ENCODE measurements at places on chromosomes 5 and 9. TPM values are rescaled to one million over a fixed set of nuclear protein-coding genes. Genes with fewer than 3 reads are reported as not detected.

ANKRD31 gene
- 0.29 TPM for total RNA-seq

GLRA1 gene
- not detected for total RNA-seq

GNG10 gene
- total RNA-seq, result 33.9 TPM

SLC26A2 gene
- 11.1 TPM for total RNA-seq

C9 gene
- total RNA-seq, result not detected

CDKN2B-AS1 gene
- total RNA-seq, result 4.8 TPM

SLC36A2 gene
- total RNA-seq, result not detected
